ENCODE measurements at places on chromosomes 11 and 22. TPM values are rescaled to one million over a fixed set of nuclear protein-coding genes. Genes with fewer than 3 reads are reported as not detected.

DNA sequence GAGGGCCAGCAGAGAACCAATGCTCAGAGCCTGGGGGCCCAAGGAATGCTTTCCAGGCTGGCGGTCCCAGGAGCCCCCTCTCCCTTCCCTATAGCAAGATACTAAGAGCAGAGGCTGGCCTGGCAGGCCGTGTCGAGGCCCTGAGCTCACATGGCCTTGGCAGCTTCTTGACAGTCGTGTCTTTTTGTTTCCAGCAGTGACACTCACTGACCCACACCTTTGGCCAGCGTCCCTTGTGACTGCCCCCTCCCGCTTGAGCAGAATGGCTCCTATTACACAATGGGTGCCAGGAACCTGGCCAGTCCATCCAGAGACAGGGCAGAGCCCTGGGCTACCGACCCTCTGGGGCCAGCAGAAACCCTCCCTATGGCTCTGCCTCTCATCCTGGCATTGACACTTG is 6.4 kb upstream of the CCND1 start:
- no peak for DNase-seq

The FAM83F gene
- 0.06 TPM for total RNA-seq

DNA sequence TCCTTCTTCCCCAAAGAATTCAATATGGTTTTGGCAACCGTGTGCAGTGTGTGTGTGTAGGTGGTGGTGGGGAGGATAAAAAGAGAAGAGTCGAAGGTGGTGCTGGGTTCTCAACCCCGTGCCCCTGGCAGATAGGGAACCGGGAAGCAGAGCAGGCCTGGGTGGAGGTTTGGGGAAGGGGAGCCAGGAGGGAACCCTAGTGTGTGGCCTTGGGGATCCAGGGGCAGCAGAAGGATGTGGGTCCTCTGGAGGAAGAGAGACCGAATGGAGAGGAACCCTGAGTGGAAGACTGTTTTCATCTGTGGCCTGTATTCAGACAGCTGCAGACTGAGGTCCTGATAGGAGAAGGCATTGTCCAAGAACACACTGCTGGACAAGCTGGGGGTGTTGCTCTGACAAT is 73.3 kb upstream of the B3GAT1 start:
- DNase-seq = no peak

GRCh38 chr11:64933935-64934681 is 1.6 kb downstream of the GPHA2 start:
- DNase-seq = no peak

The SLC15A3 gene
- 3.9 TPM for total RNA-seq

GRCh38 chr22:50118557-50119168 is 28.9 kb downstream of the MOV10L1 start:
- peak; percentile 56 for DNase-seq

- DNase-seq = no peak
Observed at GRCh38 chr11:75705541-75705940, 12.1 kb upstream of the MOGAT2 start.

The SLC17A6 gene
- not detected for total RNA-seq

- no peak for DNase-seq
Observed at GRCh38 chr11:1970956-1971355, 23.8 kb downstream of the MRPL23 start.

GRCh38 chr11:73164803-73165540 is 22.9 kb upstream of the FCHSD2 start:
- DNase-seq = no peak

- DNase-seq = no peak
Observed at GRCh38 chr11:92980312-92980711, 10.9 kb downstream of the MTNR1B start.

The OR56A1 gene
- total RNA-seq = under 0.01 TPM

GRCh38 chr11:65221026-65221425 is 39.3 kb downstream of the CAPN1 start:
- DNase-seq = no peak

The P2RX6 gene
- total RNA-seq = 1.6 TPM

GRCh38 chr22:43829904-43830851 is 18.1 kb upstream of the EFCAB6 start:
- no peak for DNase-seq

DNA sequence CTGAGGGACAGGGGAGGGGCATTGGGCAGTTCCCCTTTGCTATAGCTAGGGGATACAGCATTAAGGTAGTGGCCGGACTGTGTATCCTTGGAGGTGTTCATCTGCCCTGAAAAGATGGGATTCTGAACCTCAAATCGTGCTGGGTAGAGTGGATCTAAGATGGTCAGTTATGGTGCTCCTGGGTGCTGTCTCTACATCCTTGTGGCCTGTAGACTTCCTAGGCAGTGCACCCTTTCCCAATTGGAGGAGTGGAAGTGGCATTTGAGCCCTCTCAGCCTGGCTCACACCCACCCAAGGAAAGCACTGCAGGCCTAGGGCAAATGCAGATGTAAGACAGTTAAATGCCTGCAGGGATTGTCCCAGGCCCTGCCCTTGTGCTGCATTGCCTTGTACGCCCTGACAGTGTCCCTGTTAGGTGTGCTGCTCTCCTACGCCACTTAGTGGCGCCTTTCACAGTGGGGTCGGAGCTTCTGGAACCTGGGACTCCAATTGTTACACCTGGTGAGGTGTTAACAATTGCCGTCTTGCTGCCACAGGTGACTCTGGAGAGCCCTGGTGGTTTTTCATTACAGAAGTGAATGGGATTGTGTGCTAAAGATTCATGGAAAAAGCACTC is 35.0 kb downstream of the PPFIBP2 start:
- no peak for DNase-seq

The PRSS23 gene
- 104 TPM for total RNA-seq

- DNase-seq = peak; percentile 41
Observed at GRCh38 chr11:13772223-13773046, 104.0 kb downstream of the FAR1 start.

DNA sequence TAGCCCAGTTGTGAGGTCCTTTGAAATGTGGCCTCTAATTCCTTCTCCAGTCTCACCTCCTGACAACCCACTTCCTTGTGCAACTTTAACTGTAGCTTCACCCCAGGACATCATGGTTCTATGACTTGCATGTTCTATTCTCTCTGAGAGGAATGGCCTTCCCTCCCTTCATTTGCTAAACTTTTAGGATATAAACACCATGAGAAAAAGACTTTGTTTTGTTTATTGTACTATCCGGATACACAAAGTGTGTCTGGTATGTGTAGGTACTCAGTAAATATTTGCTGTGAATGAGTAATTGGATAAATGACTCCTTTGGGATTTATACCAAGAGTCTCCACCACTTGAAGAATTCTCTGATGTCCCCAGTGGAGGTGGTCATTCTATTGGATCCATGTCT is 547.6 kb downstream of the INSC start:
- no peak for DNase-seq

The OR52I1 gene
- total RNA-seq = not detected

The CRYBA4 gene
- total RNA-seq = not detected

- DNase-seq = no peak
Observed at GRCh38 chr11:9462172-9462799, 1.5 kb downstream of the ZNF143 start.

- DNase-seq = no peak
Observed at GRCh38 chr22:36663561-36663960, 40.0 kb downstream of the CACNG2 start.

DNA sequence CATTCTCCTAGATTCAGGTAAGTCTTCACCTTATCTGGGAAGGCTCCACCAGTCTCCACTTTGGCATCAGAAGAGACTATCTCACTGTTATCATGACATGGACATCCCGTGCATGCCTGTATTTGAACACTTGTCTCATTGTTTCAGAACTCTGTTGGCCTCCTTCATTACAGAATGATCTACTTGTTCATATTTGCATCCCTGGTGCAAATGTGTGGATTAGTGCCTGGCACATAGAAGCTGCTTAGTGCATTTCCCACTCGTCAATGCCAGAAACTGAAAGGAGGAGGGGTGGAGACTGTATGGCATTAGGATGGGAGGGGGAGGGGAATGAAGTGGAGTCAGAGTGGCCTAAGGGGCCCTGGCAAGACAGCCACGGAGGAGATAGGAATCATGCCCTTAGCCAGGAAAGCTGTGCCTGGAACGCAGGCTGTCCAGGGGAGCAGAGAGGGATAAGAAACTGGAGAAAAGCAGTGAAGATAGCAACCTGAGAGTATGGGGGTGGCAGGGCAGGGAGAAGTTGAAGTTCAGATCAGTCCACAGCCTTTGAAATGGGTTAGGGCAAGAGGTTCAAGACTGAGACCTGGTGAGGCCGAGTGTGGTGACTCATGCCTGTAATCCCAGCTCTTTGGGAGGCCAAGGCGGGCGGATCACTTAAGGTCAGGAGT is 53.8 kb upstream of the CAPRIN1 start:
- peak; percentile 32 for DNase-seq

DNA sequence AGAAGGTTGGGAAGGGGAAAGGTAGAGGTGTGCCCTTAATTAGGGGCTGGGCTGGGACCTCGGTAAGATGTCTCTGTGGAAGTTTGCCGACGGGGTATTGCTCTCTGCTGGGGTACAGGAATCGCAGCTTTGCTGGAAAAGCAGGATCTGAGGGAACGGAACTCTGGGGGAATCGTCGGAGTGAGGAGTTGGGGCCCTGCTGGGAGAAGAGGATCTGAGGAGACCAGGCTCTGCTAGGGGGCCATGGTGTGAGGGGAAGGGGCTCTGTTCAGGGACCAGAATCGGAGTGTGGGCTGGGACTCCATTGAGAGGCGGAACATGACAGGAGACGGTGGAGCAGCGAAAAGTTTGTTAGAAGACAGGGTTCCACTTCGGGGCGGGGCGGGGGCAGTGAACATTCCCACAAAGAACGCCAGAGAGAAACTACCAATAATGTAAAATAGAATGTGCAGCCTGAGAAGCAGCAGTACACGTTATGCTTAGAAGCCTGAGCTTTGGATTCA is 456 bp downstream of the AAMDC start:
- DNase-seq = peak; percentile 27

The GCAT gene
- 44.9 TPM for total RNA-seq

DNA sequence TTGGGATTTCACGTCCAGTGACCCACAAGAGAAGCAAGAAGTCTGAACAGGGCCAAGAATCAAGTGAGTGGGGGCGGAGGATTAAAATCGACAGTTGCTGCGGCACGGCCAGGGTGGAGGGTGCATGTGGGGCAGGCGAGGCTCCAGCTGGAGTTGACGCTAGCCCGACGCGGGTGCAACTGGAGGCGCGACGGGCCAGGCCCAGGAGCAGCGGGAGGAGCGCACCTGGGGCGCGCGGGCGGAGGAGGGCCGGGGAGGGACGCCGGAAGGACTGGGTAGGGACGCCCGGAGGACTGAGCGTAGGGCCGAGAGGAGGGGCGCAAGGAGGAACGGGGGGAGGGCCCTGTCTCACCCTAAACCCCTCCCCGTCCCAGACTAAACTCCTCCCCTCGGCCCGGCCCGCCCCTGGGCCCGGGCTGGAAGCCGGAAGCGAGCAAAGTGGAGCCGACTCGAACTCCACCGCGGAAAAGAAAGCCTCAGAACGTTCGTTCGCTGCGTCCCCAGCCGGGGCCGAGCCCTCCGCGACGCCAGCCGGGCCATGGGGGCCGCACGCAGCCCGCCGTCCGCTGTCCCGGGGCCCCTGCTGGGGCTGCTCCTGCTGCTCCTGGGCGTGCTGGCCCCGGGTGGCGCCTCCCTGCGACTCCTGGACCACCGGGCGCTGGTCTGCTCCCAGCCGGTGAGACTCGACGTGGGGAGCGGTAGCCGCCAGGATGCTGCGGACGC is at the start of gene IL17RA:
TSS of gene IL17RA (plus strand) at position 447 of the 723 bp plus-strand sequence. CDS start at position 539, 92 bp downstream.
- peak; percentile 92 for DNase-seq

GRCh38 chr11:4134806-4135205 is 40.2 kb downstream of the RRM1 start:
- DNase-seq = no peak

The ACTN3 gene
- total RNA-seq = not detected

The OR10W1 gene
- total RNA-seq = not detected

DNA sequence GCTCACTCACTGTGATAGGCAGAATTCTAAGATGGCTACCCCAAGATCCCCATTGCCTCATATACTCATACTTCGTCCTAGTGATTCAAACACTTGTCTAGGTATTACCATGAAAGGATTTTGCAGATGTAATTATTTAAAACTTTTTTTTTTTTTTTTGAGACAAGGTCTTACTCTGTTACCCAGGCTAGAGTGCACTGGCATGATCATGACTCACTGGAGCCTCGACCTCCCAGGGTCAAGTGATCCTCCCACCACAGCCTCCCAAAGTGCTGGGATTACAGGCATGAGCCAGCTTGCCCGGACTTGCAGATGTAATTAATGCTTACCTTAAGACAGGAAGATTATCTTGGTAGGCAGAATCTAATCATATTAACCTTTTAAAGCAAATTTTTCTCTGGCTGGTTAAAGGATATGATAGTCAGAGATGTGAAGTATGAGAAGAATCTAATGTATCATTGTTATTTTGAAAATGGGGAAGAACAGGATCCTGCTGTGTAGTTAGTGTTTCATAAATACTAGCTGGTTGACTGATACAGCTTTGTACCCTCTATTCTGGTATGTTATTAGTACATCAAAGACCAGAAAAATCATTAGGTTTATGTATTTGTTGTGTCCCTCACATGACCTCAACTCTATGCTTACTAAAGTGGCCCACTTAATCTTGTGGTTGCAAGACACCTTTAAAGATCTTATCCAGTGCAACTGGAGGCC is 35.5 kb downstream of the C2CD3 start:
- peak; percentile 80 for DNase-seq

DNA sequence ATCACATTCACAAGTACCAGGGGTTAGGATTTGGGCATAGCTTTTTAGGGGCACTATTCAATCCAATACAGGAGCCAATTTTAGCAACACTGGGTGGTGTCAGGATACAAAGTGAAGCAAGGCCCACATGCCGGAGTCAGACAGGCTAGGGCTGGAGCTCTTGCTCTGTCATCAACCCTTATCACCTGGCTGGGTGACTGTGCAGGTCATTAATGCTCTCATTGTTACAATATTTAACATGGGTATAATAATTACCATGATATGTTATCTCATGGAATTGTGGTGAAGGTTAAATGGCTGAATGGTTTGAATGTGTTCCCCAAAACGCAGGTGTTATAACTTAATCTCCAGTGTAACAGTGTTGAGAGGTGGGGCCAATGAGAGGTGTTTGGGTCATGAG is 143.3 kb upstream of the THY1 start:
- DNase-seq = no peak

GRCh38 chr22:48709976-48710375 is 1117.7 kb downstream of the BRD1 start:
- no peak for DNase-seq

GRCh38 chr22:20183823-20184222 is 33.0 kb upstream of the CCDC188 start:
- DNase-seq = no peak

- DNase-seq = no peak
Observed at GRCh38 chr22:47651216-47651987, 889.0 kb downstream of the TBC1D22A start.

- no peak for DNase-seq
Observed at GRCh38 chr22:37379085-37379484, 48.2 kb downstream of the ELFN2 start.

The APOL3 gene
- total RNA-seq = 9.6 TPM

The MUC2 gene
- total RNA-seq = not detected

DNA sequence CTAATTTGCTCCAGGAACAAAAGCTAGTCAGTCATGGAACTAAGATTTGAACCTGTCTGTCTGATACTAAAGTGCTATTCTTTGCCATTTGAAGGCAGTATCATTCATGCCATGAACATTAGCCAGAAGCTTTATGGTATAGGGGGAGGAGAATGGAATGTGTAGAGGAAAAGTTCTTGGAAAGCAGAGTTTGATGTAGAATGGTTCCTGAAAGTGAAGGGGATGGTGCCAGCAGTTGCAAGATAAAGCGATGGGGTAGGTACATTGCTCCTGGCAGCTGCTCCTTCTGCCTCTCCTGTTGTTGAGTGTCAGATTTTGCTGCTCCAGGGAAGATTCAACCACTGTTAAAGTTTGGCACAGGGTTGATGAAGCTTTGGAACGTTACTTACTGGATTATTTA is 53.4 kb downstream of the ARHGAP42 start:
- DNase-seq = no peak

The TCN1 gene
- total RNA-seq = not detected

- no peak for DNase-seq
Observed at GRCh38 chr11:101138245-101138930, 8.8 kb upstream of the PGR start.

The NUDT8 gene
- 9.1 TPM for total RNA-seq
